ENCODE measurements at places on chromosomes 6 and 20.
A peak's percentile ranks its signal among the peaks of the same experiment; 100 is the strongest.

- DNase-seq = no peak
These were observed 71.6 kb upstream of the LGSN start for GRCh38 chr6:63391203-63391970.

DNA sequence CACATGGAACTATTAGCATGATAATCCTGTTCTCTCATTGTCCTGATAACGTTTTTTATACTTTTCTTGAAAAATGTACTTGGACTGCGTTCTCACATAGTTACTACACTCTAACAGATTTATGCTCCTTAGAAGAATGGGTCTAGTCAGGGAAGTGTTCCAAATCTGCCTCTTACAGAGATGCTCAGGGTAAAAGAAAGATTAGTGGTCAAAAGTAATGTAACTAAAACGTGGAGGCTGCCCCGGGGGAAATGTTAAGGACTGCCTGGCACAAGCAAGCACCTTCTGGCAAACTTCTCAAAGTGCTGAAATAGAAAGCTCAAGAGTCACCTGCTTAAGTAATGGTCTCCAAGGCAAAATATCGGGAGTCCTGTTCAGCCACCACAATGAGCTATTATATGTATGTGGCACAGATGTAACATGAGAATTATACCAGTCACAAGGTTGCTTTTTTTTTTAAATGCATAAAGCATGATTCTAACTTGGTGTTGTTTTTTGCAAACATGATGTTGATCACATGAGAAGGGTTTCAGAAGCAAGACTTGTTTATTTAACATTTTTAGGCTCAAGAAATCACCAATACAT, 244.5 kb upstream of the JARID2 start:
- no peak for DNase-seq

DNA sequence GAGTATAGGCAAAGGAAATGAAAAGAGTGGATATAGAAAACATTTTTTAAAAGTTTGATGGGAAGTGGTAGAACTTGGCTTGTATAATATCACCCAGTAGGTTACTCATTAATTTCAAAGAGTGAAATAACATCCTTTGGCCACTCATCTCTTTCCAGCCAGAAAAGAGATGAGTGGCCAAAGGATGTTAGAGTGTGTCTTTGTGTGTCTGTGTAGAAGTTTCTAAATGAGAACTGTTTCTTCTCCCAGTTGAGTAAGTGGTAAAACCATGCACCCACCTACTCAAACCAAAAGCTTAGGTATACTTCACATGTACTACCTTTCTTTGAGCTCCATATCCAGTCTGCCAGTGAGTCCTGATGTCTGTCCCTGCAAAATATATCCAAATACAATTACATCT, 47.7 kb upstream of the TMEM244 start:
- DNase-seq = no peak

DNA sequence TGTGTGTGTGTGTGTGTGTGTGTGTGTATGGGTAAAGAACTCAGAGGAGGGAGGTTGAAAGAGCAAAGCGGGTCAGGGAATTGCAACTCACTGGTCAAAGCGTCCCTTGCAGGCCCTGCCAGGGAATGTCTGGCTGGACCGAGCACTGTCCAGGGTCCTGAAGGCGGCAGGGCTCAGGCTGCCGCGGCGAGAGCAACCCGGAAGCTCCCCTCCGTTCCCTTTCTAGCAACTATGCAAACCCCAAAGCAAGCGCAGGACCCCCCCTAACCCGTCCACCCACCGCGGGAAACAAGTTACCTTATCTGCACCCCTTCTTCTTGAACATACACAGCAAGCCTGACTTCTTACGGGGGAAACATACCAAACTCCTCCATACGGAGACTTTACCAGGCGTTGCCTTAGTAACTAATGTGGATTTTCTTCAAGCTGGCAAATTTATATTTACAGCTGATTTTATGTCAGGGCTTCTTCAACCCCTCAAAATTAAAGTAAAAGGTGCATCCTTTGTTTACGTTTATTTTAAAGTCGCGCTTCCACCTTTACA, 538 bp upstream of the GRM1 start:
- peak; percentile 72 for DNase-seq

DNA sequence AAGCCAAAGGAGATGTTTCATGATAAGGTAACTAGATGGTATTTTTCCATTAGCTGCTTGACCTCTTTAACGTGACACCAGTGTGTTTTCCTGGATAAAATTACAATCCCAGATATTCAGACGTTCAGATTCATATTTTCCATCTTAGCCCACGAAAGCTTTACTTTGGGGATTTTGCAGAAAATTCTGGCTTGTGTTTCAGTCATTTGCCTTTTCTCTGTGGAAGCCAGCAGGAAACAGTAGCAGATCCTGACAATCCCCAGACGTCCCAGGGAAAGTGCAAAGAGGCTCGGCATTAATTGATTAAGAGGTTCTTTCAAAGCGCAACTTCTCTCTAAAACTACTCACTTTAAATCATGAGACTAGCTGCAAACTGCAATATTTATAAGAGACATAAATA, 243.6 kb downstream of the UST start:
- no peak for DNase-seq

DNA sequence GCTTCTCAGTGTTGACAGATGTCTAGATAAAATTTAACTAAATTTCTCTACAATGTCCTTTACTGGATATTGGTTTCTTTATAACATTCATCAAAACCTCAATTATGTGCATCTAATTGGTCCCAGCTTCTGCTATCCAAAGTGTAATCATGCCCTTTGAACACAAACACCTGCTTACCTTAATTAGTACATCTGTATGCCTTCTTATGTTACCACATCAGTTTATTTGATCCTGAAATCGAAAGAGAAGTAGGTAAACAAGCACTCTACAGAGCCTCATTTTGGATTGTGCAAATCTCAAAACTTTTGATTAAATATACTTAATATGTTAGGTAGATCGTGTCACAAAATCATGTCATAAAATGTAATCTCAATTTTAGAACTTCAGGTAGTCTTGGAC, 36.5 kb downstream of the TAB2 start:
- no peak for DNase-seq

GRCh38 chr6:140897804-140898573, 1234.7 kb upstream of the GJE1 start:
- DNase-seq = no peak

GRCh38 chr6:154614101-154614500, 103.6 kb upstream of the CNKSR3 start:
- no peak for DNase-seq

GRCh38 chr6:40427196-40427595, 160.0 kb downstream of the LRFN2 start:
- DNase-seq = no peak

GRCh38 chr6:41729624-41730023, 5.8 kb downstream of the TFEB start:
- no peak for DNase-seq

- no peak for DNase-seq
These were observed 6.6 kb upstream of the SLC16A10 start for GRCh38 chr6:111080698-111081097.

DNA sequence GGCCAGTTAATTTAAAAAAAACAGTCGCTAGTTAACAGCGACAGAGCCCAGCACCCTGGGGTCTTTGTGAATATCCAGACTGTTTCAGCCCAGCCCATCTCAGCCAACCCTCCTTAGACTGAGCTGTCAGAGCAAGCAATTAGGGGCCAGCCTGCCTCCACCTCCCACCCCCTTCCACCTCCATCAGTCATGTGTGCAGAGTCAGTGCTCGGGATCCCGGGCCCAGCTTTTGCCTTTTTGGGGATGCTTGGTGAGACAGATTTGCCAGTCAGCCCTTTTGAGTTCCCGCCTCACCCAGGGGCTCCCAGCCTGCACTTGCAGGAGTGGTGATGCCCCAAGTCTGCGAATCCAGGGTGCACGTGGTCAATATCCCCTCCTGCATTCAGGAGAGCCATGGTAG, 6.5 kb upstream of the FAM83D start:
- no peak for DNase-seq

- DNase-seq = no peak
These were observed 6.9 kb upstream of the RPL10A start for GRCh38 chr6:35461270-35461669.

- peak; percentile 61 for DNase-seq
These were observed 76.7 kb downstream of the FOXC1 start for GRCh38 chr6:1686117-1687098.

DNA sequence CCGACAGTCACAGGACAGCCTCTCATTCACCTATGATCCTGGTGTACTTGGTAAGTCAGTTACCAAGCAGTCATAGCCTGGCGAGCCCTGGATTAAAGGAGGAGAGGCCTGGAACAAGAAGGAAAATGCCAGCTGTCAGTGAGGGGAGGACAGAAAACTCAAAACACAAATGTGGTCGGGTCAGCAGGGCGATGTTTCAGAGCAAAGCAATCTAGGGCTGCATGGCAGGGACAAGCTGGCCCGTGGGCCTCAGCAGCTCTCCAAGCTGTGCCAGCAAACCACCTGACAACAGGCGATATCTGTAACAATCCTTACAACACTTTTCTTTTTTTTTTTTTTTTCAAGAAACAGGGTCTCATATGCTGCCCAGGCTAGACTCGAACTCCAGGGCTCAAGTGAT, 40.3 kb downstream of the MGME1 start:
- no peak for DNase-seq

- DNase-seq = no peak
These were observed 40.3 kb downstream of the PTPN1 start for GRCh38 chr20:50550531-50550930.

- no peak for DNase-seq
These were observed 234.7 kb upstream of the ADGRB3 start for GRCh38 chr6:68400396-68400795.

- no peak for DNase-seq
These were observed 168.5 kb upstream of the ID4 start for GRCh38 chr6:19668710-19669109.

GRCh38 chr6:166771701-166772100, 144.7 kb upstream of the RPS6KA2 start:
- no peak for DNase-seq

DNA sequence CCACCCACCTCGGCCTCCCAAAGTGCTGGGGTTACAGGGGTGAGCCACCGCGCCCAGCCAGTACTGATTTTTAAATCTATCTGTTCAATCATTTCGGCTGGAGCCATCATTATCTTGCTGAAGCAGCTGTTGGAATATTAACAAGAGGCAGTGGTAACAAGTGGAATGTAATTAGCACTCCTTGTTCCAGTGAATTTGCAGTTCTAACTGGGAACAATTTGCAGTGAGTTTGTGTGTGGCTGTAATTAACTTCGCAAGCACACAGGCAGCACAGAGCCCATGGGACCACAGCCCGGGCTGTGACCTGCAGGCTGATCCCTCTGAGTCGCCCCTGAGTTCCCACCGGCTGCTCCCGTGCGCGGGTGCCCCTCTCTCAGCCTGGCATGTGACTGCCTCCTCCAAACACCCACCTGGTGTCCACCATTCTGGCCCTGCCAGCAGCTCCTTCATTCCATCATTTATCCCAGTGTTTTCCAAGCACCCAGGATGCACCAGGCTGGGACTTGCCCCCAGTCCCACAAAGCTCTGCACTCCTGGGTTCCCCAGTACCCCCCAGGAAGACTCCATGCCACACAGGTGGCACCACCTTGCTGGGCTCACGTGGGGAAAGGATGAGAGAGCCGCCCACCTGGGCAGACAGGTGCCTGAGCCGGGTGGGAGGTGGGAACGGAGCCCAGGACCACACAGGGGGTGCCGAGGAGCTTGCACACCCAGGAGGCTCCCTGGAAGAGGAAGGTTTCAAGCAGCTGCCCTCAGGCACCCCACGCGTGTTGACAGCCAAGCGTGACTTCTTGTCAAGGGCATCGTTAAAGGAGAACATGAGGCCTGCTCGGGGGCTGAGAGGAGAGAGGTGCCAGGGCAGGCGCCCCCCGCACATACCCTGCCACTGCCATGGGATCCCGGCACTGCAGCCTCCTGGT, 75.2 kb downstream of the YTHDF1 start:
- DNase-seq = no peak

DNA sequence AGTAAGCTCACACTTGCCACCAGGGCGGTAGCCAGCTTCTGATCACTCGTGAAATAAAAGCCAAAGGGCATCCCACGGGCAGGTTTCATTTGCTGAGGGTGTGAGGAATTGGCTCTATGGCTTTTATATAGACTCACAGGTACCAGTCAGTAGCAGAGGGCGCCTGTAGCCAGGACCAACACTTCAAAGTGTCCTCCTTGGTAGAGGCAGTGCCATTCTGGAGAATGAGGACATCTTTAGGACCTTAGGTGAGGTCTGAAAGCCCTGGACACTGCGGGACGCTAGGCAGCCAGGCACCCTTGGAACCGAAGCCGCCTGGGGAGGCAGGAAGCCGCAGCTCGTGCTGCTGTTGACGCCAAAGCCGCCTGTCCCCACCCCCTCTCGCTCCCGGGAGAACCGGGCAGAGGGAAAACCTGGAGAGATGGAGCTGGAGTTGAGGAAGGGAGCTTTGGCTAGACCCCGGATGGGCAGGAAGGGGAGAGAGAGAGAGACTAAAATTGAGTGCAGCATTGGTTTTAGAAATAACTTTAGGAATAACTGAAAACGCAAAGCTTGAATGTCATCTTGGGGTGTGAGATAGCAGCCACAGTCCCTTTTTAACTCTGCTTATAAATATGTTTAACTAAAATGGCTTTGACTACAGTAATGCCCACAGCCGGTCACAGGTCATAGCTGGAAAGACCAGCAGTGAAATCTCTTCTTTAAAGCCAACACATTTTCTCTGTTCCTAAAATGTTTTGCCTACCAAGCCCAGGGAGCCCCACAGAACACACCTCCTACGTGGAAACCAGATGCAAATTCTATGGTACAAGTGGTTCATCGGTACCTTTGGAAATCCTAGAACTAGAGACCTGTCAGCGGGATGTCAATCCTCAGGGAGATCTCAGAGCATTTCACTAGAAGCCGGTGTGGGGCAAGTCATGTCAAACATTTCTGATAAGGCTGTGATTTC, 128.5 kb upstream of the CDYL start:
- DNase-seq = peak; percentile 69

- no peak for DNase-seq
These were observed 63.9 kb downstream of the CHMP4B start for GRCh38 chr20:33875055-33875454.

GRCh38 chr20:60100780-60101179, 142.6 kb downstream of the CDH26 start:
- DNase-seq = no peak

DNA sequence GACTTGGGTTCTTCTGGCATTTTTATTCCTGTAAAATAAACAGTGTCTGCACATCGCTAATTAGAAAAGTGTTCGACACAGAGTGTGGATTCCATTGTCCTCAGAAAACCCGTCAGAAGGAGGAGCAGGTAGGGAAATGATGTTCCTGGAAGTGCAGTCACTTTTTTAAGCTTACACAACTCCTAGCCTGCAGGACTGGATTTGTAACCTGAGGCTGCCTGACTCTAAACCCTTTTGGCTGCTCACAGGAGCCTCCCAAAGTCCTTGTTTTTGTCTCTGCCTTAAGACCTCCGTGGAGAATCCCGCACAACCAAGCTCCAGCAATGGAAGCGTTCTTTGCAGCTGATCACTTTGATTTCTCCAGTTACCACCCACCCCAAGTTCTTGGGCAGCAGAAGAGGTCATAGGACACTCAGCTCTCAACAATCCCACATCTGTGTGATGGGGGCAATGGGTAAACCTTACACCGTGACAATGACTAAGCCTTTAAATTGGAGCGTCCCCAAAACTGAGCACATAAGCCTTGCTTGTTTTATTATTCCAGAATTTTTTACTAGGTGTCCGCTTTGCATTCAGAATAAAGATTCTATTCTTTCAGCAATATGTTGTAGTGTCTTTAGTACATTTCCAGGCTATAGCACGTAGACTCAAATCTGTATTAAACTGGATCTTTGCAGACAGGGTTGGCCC, 227.9 kb downstream of the TBXT start:
- no peak for DNase-seq

GRCh38 chr6:7150381-7151064, 42.8 kb downstream of the RREB1 start:
- DNase-seq = no peak

GRCh38 chr20:16097788-16098187, 475.5 kb downstream of the KIF16B start:
- no peak for DNase-seq
